Activated CD8-positive, alpha-beta T cell treated with anti-CD3 and anti-CD28 coated beads for 36 hours (primary cell): ENCODE measurements at places on chromosomes 7 and 10. TPM values are rescaled to one million over a fixed set of nuclear protein-coding genes. Genes with fewer than 3 reads are reported as not detected.

- no peak overlapping the region for H3K27ac ChIP-seq
- H3K4me3 ChIP-seq = no peak overlapping the region
- H3K27me3 ChIP-seq = peaks cover 9% of the 10 kb centered on the region
- no peaks in the 10 kb centered on the region for H3K36me3 ChIP-seq
Measured at GRCh38 chr10:60757420-60757895, 20.8 kb upstream of the CDK1 start.

GRCh38 chr7:98212532-98213041 lies 1.3 kb downstream of the BHLHA15 start:
- no peak for DNase-seq
- peaks cover under 1% of the 10 kb centered on the region for H3K36me3 ChIP-seq
- H3K27me3 ChIP-seq = no peaks in the 10 kb centered on the region

- H3K27me3 ChIP-seq = peaks cover 12% of the 10 kb centered on the region
- H3K27ac ChIP-seq = no peak overlapping the region
- no peak for DNase-seq
- no peak overlapping the region for H3K4me3 ChIP-seq
- H3K4me1 ChIP-seq = peaks cover 4% of the 10 kb centered on the region
Measured at GRCh38 chr10:124150189-124150806, 56.9 kb upstream of the CHST15 start.

NUTM2E gene
- total RNA-seq = not detected

DNA sequence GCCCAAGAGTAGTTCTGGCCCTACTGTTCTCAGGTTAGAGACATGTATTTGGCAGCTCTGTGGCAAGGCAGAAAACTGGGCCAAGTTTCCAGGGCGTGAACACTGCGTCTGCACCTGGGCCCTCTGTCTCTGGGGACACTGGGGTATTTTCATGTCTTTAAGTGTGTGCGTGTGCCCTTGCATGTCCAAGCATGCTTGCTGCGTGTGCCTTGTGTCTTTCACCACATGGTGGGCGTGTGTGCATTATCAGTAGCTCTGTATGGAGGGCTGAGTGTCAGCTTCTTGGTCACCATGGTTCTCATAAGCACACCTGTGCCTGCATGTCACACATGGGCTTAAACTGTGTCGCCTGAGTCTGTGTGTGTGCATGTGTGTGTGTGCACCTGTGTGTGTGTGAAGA lies 69.3 kb downstream of the HIPK2 start:
- no peak for DNase-seq
- H3K4me3 ChIP-seq = no peak overlapping the region
- H3K36me3 ChIP-seq = peaks cover 10% of the 10 kb centered on the region
- H3K27ac ChIP-seq = no peak overlapping the region
- H3K4me1 ChIP-seq = peaks cover 4% of the 10 kb centered on the region
- no peaks in the 10 kb centered on the region for H3K27me3 ChIP-seq

GRCh38 chr10:103188853-103189252 lies 4.2 kb downstream of the NT5C2 start:
- H3K4me3 ChIP-seq = no peak overlapping the region
- DNase-seq = no peak
- no peaks in the 10 kb centered on the region for H3K27me3 ChIP-seq
- H3K27ac ChIP-seq = no peak overlapping the region
- H3K36me3 ChIP-seq = peaks cover 16% of the 10 kb centered on the region

- peaks cover 79% of the 10 kb centered on the region for H3K4me1 ChIP-seq
- H3K36me3 ChIP-seq = no peaks in the 10 kb centered on the region
- peaks cover 2% of the 10 kb centered on the region for H3K27me3 ChIP-seq
- no peak for DNase-seq
- peak overlapping the region; percentile 80 for H3K27ac ChIP-seq
- peak overlapping the region; percentile 15 for H3K4me3 ChIP-seq
Measured at GRCh38 chr7:117011419-117012260, 58.3 kb downstream of the ST7 start.

TSPAN15 gene
- total RNA-seq = 1.2 TPM

DNA sequence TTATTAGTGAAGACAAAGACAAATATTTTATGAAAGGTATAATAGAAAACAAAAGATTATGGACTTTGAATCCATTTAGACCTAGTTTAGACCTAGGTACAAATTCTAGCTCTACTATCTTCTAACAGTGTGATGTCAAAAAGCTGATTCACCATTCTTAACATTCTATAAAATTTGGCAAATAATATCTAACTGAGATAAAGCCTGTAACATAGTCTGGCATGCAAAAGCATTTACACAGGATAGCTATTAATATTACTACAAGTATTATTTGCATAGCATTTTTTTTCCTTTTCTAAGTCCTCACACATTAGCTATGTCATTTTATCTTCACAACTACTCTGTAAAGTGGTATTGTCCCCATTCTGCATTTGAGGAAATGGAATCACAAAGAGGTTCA lies 179.6 kb upstream of the LRRTM3 start:
- H3K36me3 ChIP-seq = no peaks in the 10 kb centered on the region
- no peaks in the 10 kb centered on the region for H3K4me1 ChIP-seq
- H3K4me3 ChIP-seq = no peak overlapping the region
- no peak for DNase-seq
- H3K27ac ChIP-seq = no peak overlapping the region

SYT15 gene
- 0.98 TPM for total RNA-seq

GPR26 gene
- total RNA-seq = not detected

FAM25G gene
- total RNA-seq = not detected

LOXL4 gene
- not detected for total RNA-seq

DNA sequence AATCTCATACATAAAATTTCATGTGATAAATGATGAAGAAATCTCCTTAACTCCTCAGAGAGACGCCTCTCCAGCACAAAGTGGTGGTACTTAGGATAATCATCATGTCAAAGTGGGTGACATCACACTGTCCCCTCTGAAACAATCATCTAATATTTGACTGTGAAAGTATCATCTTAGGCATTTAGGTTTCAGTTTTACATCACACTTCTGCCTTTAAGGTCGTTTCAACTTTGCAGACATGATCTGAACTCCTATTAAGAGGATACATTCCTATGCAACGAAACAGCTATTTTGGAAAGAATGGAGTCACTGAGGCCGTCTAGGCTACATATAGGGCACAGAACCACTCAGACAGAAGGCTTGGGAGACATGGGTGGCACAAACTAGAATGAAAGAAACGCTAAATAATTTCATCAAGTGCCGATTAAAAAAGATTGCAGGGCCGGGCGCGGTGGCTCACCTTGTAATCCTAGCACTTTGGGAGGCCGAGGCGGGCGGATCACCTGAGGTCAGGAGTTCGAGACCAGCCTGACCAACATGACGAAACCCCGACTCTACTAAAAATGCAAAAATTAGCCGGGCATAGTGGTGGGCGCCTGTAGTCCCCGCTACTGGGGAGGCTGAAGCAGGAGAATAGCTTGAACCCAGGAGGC lies 2.0 kb downstream of the VOPP1 start:
- peak; percentile 51 for DNase-seq
- no peaks in the 10 kb centered on the region for H3K27me3 ChIP-seq
- H3K4me3 ChIP-seq = peak overlapping the region; percentile 87

- H3K4me3 ChIP-seq = no peak overlapping the region
- peaks cover 19% of the 10 kb centered on the region for H3K27me3 ChIP-seq
- no peaks in the 10 kb centered on the region for H3K36me3 ChIP-seq
- H3K27ac ChIP-seq = no peak overlapping the region
- no peak for DNase-seq
Measured at GRCh38 chr7:104096683-104097082, 107.2 kb upstream of the RELN start.

DNA sequence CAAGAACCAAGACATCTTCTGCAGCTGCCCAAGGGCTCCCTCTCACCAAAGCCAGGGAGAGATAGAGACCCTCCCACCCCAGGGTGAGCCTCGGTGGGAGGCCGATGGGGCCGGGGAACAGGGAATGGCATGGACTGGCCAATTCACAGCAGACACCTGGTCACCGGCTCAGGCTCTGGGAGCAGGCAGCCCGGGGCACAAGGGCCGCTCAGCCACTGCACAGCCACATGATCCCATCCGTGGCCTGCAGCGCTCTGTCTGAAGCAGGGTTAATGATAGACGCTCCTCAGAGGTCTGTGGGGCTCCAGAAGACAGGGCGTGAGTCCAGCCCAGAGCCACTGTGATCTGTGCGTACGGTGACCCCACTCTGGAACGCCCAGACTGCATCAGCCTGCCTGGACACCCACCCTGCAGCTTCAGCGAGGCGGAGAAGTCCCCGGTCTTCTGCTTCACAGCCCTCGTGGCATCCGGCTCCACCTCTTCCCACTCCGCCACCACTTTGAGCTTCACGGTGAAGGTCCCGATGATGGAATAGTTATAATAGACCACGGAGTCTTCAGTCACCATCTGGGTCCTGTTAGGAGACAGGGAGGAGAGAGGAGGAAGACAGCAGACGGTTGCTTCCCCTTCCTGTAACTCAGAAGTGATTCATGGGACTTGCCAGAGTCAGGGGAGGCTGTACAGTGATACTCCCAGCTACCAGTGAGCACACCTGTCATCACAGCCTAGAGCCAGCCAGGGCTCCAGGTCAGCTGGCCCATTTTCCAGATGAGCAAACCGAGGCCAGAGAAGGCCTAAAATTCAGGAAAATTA lies 14.0 kb downstream of the TMEM130 start:
- H3K27ac ChIP-seq = no peak overlapping the region
- H3K36me3 ChIP-seq = no peaks in the 10 kb centered on the region
- peaks cover 10% of the 10 kb centered on the region for H3K27me3 ChIP-seq
- no peak overlapping the region for H3K4me3 ChIP-seq
- H3K4me1 ChIP-seq = no peaks in the 10 kb centered on the region
- no peak for DNase-seq
